ENCODE measurements at places on chromosomes 5 and 9.

DNA sequence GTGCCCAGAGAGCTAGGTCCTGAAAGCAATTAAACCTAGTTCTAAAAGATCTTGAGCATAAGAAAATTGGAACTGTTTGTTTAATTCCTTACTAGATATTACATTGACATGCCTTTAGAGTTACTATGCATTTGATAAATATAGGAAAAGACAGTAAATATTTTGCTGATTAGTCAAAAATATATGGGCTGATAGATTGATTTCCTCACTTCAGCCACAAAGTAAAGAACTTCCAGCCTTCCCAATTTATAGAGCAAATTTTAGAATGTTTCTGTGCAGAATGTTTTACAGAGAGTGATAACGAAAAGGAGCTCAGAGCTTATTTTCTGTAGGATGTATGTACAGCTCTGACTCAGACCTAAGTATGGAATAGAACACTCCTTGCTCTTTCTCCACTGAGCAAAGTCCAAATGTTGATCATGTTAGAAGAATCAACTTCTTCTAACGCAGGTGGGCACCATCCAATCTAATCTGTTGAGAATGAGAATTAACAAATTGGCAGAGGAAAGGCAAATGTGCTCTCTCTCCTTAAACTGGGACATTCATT, 72.9 kb upstream of the PAM start:
- H3K36me3 ChIP-seq: no peaks in the 10 kb centered on the region
- H3K4me1 ChIP-seq: peaks cover 6% of the 10 kb centered on the region
- H3K4me3 ChIP-seq: no peak overlapping the region
- no peak overlapping the region for H3K27ac ChIP-seq
- H3K27me3 ChIP-seq: no peaks in the 10 kb centered on the region

DNA sequence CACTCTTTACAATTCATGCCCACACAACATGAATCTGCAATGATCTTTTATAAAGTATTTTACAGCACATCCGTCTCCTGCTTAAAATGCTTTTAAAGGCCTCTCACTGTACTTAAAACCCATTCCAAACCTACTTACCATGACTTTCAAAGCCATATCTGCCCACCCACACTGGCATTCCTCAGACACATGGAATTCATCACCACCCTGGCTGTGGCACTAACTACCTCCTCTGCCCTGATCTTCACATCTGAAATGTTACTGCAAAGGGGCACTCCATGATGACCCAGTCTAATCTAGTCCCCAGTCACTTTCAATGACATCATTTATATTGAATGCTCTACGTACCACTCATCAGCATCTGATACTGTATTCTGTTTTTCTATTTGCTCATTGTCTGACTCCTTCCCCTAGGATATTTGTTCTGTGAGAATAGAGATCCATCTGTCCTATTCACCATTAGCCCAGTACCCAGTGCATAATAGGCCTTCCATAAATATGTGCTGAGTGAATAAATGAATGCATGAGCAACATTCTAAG, 193.2 kb upstream of the KIF2A start:
- H3K36me3 ChIP-seq: no peaks in the 10 kb centered on the region
- H3K4me3 ChIP-seq: no peak overlapping the region
- no peaks in the 10 kb centered on the region for H3K4me1 ChIP-seq
- H3K27ac ChIP-seq: no peak overlapping the region
- no peak for DNase-seq
- H3K27me3 ChIP-seq: no peaks in the 10 kb centered on the region

- H3K4me1 ChIP-seq: peaks cover 2% of the 10 kb centered on the region
- no peak for DNase-seq
- H3K36me3 ChIP-seq: no peaks in the 10 kb centered on the region
- H3K4me3 ChIP-seq: no peak overlapping the region
Observed at GRCh38 chr5:127919006-127919796, 164.4 kb upstream of the SLC12A2 start.

DNA sequence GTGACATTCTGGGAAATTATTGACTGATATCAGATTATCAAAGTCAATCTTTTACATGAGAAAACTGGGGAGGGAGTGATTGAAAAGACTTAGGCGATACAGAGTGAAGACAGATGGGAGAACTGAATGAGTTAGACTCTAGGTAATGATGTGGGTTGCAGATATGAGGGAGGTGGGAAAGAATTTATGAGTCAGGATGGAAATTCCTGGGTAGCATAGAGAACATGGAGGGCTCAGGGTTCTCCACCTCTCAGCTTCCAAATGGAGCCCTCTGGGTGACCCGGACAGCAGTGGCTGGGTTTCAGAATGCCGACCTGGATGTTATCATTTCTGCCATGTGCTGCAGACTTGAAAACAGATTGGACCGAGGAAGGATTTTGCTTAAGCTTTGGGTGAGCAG, 75.4 kb upstream of the SHB start:
- peaks cover 48% of the 10 kb centered on the region for H3K27me3 ChIP-seq
- no peaks in the 10 kb centered on the region for H3K36me3 ChIP-seq
- peaks cover 27% of the 10 kb centered on the region for H3K4me1 ChIP-seq
- H3K4me3 ChIP-seq: no peak overlapping the region

DNA sequence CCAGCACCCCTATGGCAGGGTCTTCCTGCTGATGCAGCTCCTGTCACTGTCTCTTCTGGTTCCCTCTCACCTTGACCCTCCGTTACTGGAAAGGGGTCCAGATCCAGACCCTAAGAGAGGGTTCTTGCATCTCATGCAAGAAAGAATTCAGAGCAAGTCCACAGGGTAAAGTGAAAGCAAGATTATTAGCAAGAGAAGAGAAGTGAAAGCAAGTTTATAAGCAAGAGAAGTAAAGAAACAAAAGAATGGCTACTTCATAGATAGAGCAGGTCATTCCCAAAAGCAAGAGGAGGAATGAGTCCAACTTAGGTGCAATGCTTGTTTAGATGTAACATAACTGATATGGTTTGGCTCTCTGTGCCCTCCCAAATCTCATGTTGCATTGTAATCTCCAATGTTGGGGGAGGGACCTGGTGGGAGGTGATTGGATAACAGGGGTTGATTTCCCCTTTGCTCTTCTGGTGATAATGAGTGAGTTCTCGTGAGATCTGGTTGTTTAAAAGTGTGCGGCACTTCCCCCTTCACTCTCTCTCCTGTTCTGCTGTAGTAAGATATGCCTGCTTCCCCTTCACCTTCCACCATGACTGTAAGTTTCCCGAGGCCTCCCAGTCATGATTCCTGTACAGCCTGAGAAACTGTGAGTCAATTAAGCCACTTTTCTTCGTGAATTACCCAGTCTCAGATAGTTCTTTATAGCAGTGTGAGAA, 183.3 kb downstream of the MED10 start:
- H3K27ac ChIP-seq: no peak overlapping the region
- DNase-seq: no peak
- H3K4me1 ChIP-seq: no peaks in the 10 kb centered on the region
- H3K4me3 ChIP-seq: no peak overlapping the region
- no peaks in the 10 kb centered on the region for H3K36me3 ChIP-seq

- no peaks in the 10 kb centered on the region for H3K27me3 ChIP-seq
- peak overlapping the region; percentile 95 for H3K27ac ChIP-seq
- H3K36me3 ChIP-seq: no peaks in the 10 kb centered on the region
- no peak for DNase-seq
Observed at GRCh38 chr9:38687992-38688391, 31.9 kb downstream of the FAM240B start.

GRCh38 chr5:93497096-93497495, 83.9 kb downstream of the NR2F1-AS1 start:
- H3K27ac ChIP-seq: no peak overlapping the region
- H3K4me1 ChIP-seq: no peaks in the 10 kb centered on the region
- H3K4me3 ChIP-seq: no peak overlapping the region
- H3K36me3 ChIP-seq: no peaks in the 10 kb centered on the region

- DNase-seq: no peak
- no peak overlapping the region for H3K27ac ChIP-seq
- no peaks in the 10 kb centered on the region for H3K4me1 ChIP-seq
- no peak overlapping the region for H3K4me3 ChIP-seq
- no peaks in the 10 kb centered on the region for H3K27me3 ChIP-seq
Observed at GRCh38 chr5:85452322-85453025, 1067.8 kb upstream of the EDIL3 start.

GRCh38 chr5:60370508-60370907, 329.5 kb downstream of the DEPDC1B start:
- H3K27me3 ChIP-seq: peaks cover 46% of the 10 kb centered on the region
- DNase-seq: no peak
- H3K36me3 ChIP-seq: no peaks in the 10 kb centered on the region
- H3K27ac ChIP-seq: no peak overlapping the region
- no peaks in the 10 kb centered on the region for H3K4me1 ChIP-seq
- H3K4me3 ChIP-seq: no peak overlapping the region

DNA sequence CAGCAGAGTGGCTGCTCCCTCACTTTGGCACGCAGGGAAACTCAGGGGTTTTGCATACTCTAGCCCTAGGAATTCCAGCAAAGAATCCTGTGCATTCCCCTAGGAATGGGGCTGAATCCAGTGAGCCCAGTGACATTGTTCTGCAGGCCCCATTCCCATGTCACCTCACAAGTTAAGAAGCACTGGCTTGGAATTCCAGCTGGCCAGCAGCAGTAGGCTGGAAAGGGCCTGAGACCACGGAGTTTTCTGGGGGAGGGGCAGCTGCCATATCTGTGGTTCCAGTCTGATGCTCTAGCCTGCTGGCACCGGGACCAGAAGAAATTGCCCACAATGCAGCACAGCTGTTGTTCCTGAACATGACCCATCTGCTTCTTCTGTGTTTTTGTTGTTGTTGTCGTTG, 217.6 kb upstream of the DMRTA1 start:
- no peak for DNase-seq
- no peak overlapping the region for H3K27ac ChIP-seq
- no peaks in the 10 kb centered on the region for H3K36me3 ChIP-seq

DNA sequence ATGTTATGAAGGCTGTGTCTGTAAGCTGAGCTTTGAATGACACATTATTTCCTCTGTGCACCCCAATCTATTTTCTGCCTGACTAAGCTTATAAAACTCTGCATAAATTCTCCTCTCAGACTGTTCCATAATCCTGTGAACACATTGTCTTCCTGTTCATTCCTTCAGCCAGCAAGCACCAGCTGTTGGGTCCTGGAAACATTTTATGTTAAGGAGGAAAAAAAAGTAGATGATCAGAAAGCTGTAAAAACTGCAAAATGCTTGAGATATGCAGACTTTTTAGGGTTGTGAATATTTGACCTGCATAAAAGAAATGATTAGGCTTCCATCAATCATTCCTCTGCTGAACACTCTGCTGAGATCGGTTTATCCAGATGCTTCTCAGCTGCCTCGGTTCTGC, 1246.0 kb upstream of the DMAC1 start:
- H3K4me1 ChIP-seq: no peaks in the 10 kb centered on the region
- H3K4me3 ChIP-seq: no peak overlapping the region
- no peaks in the 10 kb centered on the region for H3K36me3 ChIP-seq

- no peaks in the 10 kb centered on the region for H3K4me1 ChIP-seq
- DNase-seq: no peak
- no peak overlapping the region for H3K4me3 ChIP-seq
Observed at GRCh38 chr5:154411338-154411737, 34.5 kb upstream of the SAP30L start.

DNA sequence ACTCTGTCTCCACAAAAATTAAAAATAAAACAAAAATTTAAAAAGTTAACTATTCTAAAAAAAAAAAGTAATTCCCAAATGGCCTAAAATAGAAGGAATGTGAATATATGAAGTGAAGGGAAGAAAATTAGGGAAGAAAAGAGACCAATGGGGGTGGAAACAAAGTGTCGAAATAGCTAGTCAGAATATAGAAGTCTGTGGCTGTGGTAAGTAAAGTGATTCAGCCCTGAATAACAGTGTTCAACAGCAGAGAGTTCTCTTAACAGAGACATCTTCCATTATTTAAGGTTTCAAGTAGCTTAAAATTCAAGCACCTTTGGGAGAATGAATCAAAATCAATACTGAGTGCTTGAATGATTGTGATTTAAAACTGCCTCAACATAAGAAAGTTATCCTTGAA, 51.7 kb downstream of the LPAR1 start:
- no peak overlapping the region for H3K4me3 ChIP-seq
- no peaks in the 10 kb centered on the region for H3K27me3 ChIP-seq
- DNase-seq: no peak
- no peaks in the 10 kb centered on the region for H3K4me1 ChIP-seq
- H3K27ac ChIP-seq: no peak overlapping the region
- no peaks in the 10 kb centered on the region for H3K36me3 ChIP-seq

- H3K4me3 ChIP-seq: no peak overlapping the region
- no peaks in the 10 kb centered on the region for H3K36me3 ChIP-seq
- no peak overlapping the region for H3K27ac ChIP-seq
- no peaks in the 10 kb centered on the region for H3K4me1 ChIP-seq
- H3K27me3 ChIP-seq: peaks cover 23% of the 10 kb centered on the region
- no peak for DNase-seq
Observed at GRCh38 chr5:66642538-66642937, 46.3 kb downstream of the MAST4 start.

DNA sequence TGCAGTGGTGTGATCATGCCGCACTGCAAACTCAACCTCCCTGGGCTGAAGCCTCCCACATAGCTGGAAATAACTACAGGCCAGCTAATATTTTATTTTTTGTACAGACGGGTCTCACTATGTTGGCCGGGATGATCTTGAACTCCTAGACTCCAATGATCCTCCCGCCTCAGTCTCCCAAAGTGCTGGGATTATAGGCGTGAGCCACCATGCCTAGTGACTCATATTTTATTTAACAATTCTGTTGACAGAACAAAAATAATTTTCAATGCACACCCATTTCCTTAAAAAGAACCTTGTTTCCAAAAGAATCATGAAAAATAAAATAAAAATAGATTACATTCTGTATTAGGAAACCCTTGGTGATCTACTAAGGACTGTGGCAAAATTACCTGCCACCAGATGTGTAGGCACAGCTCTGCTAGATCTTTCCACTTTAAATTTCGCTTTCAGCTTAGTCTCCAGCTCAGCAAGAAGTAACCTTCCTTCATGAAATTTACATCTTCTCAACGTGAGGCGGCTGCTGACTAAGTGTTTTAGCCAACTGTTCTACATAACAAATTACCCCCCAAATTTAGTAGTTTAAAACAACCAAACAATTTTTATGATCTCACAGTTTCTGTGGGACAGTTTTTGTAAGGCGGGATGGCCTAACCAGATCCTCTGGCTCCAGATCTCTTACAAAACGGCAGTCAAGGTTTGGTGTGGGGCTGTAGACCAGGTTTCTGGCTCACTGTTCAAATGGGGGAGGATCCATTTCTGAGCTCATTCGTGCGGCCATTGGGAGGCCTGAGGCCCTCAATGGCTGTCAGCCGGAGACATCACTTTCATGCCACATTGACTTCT, 32.6 kb upstream of the GOLPH3 start:
- no peak overlapping the region for H3K4me3 ChIP-seq
- no peaks in the 10 kb centered on the region for H3K36me3 ChIP-seq
- H3K27ac ChIP-seq: no peak overlapping the region
- no peaks in the 10 kb centered on the region for H3K4me1 ChIP-seq
- peaks cover 10% of the 10 kb centered on the region for H3K27me3 ChIP-seq

All from MCF 10A (cell line).